NCI-H526 (cell line): ENCODE measurements at places on chromosomes 6 and 20.

- DNase-seq = no peak
These were observed 125.4 kb downstream of the OPRM1 start for GRCh38 chr6:154164397-154164796.

GRCh38 chr20:63252284-63252711 is 2.0 kb downstream of the NKAIN4 start:
- DNase-seq = no peak

DNA sequence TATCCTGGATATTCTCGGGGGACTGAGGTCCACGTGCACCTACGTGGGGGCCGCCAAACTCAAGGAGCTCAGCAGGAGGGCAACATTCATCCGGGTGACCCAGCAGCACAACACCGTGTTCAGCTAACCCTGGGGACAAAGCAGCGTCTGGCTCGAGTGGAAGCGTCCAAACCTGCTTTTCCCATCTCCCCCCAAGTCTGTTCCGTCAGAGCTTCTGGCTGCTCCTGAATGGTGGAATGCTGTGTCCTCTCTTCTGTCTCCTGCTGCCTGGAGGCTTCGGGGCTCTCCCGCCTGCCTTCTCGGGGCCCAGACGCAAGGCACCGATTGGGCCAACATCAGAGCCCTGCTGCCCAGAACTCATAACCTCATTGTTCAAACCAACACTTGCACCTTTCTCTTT is 56.7 kb downstream of the GMPR start:
- no peak for DNase-seq

DNA sequence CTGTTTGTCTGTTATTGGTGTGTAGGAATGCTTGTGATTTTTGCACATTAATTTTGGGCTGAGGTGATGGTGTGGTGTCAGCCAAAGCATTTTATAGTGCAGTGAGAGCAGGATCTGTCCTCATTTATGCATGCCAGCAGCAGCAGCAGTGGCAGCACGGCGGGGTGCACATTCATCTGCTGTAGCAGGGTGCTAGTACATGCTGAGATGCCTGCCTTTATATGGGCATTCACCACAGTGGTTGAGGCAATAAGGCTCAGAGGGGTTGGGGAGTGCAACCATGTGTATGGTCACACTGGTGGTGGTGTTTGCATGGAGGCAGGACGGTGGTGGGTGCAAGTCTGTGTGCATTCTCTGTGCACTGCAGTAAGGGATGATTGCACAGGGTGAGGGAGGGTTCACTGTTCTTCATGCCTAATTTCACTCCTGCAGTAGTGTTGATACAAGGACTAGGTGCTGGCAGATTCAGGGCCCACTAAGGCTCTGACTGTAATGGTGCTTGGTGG is 129.3 kb upstream of the SYNCRIP start:
- no peak for DNase-seq

GRCh38 chr6:146974351-146974750 is 229.9 kb upstream of the STXBP5 start:
- no peak for DNase-seq

GRCh38 chr20:60403105-60403741 is 445.0 kb downstream of the CDH26 start:
- no peak for DNase-seq

DNA sequence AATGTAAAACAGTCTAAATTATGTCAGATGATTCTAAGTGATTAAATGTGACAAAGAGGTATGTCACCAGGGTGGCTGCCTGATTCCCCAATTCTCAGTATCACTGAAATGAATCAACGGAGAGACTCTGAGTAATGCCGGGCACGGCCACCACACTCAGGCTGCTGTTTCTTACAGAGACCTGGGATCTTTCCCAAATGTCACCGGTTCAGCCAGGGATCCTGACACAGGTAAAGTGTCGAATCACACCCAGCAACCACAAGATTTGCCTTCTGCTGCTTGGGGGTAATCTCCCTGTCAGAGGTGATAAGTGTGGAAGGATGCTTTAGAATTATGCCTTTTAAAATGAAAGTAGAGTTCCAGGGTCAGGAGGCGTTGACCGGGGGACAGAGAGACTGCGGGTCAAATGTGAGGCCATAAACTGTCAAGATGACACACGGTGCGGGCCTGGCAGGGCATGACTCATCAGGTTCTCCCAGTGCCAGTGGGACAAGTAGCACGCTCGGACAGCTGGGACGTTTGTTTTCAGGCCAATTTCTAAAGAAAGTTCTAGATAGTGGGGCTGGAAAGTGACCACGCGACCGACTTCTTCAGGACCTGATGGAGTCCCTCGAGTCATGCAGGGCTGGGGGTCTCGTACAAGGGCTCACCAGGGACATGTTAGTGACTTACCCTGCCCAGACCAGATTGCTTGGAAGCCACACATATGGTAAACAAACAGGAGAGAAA is 48.9 kb downstream of the PRDM1 start:
- peak; percentile 25 for DNase-seq
